Stimulated activated CD4-positive, alpha-beta T cell treated with anti-CD3 and anti-CD28 coated beads, Interleukin-1b, Interleukin-23, amount 100 ng/mL, for 4 hours (primary cell): ENCODE measurements at places on chromosomes 12 and 14.

- DNase-seq, result no peak
Measured at GRCh38 chr14:73935666-73936065, 14.2 kb downstream of the FAM161B start.

- no peak for DNase-seq
Measured at GRCh38 chr12:112393328-112393727, 11.1 kb upstream of the HECTD4 start.

DNA sequence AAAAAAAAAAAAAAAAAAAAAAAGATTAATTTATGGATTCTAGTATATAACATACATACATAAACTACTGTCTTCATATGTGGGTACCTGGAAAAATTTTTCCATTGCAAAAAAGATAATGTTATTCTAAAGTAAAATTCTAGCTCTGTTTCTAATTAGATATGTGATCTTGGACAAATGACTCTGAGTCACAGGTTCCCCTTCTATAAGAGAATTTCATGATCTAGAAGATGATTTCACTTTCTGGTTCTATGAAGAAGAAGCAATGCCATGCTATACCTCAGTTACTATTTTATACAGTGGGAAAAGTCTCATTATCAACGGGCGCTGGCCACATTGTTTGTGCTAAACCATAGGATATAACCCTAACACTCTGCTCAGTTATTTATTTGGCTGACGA lies 351.3 kb downstream of the ZFP36L1 start:
- DNase-seq, result no peak

GRCh38 chr14:61279082-61279481 lies 2.1 kb downstream of the TMEM30B start:
- no peak for DNase-seq

- no peak for DNase-seq
Measured at GRCh38 chr14:76430017-76430416, 54.1 kb downstream of the ESRRB start.

GRCh38 chr14:70525691-70526090 lies 9.1 kb downstream of the ADAM20 start:
- no peak for DNase-seq

- no peak for DNase-seq
Measured at GRCh38 chr14:96660667-96661066, 136.5 kb upstream of the VRK1 start.

DNA sequence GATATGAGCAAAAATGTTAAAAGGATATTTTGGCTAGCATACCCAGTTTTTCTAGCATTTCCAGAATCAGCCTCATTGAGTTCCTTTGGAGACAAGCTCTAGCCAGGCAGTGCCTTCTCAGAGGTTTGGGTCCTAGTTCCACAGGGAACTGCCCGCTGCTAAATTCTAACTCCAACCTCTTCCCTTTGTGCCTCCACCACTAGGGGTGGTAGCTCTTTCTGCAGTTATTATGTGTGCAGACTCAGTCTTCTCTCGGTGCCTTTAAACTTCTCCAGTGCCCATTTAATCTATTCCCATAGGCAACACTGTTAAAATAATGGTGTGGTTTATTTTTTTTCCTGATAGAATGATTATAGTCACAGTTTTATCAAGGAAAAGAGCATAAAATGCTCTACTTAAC lies 21.5 kb upstream of the SLC25A3 start:
- no peak for DNase-seq

DNA sequence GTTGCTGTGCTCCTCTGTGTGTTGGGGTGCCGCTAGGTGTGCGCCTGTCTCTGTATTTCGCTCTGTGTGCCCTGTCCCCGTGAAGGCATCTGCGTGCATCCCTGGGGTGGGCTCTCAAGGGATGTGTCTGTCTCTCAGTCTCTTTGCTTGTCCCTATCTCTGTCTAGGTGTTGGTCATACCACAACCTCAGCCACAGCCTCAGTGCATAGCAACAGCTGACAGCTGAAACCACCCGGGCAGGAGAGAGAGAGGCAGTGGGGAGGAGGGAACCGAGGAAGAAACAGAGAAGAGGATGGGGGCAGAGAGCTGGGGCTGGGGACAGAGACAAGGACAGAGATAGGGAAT lies 953 bp upstream of the NXPH4 start:
- no peak for DNase-seq

GRCh38 chr12:106392759-106393158 lies 35.2 kb downstream of the POLR3B start:
- DNase-seq, result no peak

DNA sequence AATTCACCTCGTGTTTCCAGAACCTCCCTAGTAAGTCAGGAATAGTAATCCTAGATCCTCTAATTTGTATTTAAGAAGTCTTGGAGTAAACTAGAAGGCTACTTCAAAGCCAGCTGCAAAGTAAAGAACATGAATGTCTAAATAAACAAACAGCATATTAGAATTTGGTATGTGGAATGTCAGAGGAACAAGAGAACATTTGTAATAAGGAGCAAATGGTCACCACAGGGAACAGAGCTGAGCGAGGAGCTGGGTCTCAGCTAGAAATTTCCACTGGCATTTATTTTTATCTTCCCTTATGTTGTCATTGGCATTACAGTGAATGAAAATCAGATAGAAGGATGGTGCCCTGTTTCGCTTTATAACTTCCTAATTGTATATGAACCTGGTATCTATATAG lies 50.2 kb downstream of the FRMD6 start:
- no peak for DNase-seq

GRCh38 chr12:31482816-31483215 lies 108.1 kb downstream of the DENND5B start:
- DNase-seq, result no peak

GRCh38 chr14:104656014-104656714 lies 33.3 kb upstream of the INF2 start:
- no peak for DNase-seq

- no peak for DNase-seq
Measured at GRCh38 chr12:106187155-106187789, 48.5 kb upstream of the NUAK1 start.

DNA sequence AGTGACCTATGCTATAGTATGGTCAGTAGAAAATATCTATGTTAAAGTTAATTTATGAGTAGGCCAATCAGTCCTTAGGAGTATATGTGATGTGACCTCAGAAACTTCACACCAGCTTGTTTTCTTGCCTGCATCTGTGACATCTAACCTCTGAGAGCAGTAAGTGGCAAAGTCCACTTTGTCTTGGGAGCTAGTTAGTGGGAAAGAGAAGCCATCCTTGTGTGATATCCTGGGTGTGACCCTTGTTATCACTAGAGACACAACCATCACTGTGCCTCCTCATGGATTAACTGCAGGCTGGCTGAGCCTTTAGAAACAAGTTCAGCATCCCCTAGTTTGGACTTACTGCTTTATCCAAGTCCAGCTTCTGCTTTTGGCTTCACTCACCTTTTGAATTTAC lies 170.6 kb upstream of the STXBP6 start:
- no peak for DNase-seq

DNA sequence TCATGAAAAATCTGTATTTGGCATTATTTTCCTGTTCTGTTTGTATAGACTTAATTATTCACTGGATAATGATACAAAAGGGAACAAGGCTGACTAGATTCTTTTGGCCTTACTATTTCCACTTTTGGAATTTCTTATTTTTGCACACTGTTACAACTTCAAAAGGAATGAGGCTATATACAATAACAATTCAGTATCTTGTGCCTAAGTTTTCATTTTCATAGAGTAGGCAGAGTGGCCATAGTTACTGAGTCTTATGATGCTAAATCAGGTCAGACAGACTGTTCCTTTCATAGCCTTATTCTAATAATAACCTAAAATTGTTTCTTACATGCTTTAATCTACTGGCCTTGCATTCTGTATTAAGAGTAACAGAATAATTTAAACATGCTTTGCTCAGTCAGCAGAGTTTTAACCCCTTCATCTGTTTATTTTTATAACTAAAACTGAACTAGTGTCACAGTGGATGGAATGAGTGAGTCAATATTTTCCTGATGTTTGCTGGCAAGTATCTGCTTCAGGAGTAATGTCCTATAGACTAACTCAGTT lies 10.5 kb downstream of the TTC8 start:
- no peak for DNase-seq

- DNase-seq, result no peak
Measured at GRCh38 chr12:21265932-21266331, 68.8 kb downstream of the SLCO1A2 start.

- no peak for DNase-seq
Measured at GRCh38 chr14:22650960-22651521, 6.9 kb upstream of the OR6J1 start.

- DNase-seq, result no peak
Measured at GRCh38 chr12:106816231-106816630, 41.7 kb downstream of the RIC8B start.

GRCh38 chr14:101506926-101507835 lies 54.1 kb upstream of the DIO3 start:
- no peak for DNase-seq

DNA sequence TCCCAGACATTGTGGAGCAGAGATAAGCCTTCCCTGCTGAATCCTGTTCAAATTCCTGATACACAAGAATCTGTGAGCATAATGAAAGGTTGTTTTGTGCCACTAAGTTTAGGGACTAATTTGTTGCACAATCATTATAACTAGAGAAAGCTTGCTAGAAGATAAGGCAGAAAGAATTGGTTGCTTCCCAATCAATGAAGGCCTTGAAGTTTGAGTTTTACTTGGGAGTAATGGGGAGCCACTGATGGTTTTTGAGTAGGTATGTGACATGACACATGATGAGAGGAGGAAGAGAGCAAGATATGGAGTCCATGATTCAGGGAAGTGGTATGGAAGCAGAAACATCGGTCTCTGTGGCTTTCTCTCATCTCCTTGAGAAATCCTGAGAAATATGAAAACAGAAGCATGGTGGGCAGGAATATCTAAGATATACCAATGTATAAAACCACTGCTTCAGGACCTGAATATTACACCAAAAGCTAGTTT lies 13.3 kb upstream of the TCP11L2 start:
- no peak for DNase-seq

DNA sequence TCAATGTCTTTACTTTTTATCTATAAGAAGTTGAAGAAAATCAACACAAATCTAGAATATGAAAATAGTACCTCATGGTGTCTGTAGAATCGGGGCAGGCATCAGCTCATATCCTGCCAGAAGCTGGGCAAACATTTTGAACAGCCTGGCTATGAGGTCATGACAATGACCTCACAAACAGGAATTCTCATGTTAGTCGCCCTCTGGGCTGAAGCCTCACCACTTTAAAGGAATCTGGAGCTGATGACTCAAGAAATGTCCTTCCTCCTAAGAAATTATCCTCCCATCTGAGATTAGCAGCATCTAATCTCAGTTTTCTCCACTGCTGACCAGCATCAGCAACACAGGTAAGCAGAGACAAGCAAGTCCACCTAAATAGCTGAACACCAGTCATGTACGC lies 27.1 kb downstream of the CLIP1 start:
- DNase-seq, result no peak

DNA sequence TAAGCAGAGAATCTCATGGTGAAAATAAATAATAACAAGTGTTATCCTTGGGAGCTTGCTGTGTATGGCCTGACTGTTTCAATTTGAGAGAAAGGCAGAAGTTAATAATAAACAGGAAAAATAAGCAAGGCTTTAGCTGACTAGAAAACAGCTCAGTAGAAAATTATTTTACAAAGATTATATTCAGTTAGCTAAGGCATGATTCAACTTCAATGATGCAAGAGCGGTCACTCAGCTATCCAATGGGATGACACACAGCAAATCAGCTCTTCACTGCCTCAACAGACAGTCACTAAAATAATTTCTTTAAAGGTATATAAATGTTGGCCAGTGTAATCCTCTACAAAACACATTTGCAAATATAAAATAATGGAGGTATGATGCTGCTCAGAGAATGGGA lies 18.6 kb downstream of the GSTZ1 start:
- DNase-seq, result no peak
